Activated naive CD8-positive, alpha-beta T cell treated with anti-CD3 and anti-CD28 coated beads, Interleukin-2, amount 50 U/mL, for 24 hours (primary cell): ENCODE measurements at places on chromosomes 6 and 20.

- H3K4me3 ChIP-seq: no peak overlapping the region
- H3K27ac ChIP-seq: no peak overlapping the region
- no peak for DNase-seq
- H3K27me3 ChIP-seq: no peaks in the 10 kb centered on the region
- H3K4me1 ChIP-seq: no peaks in the 10 kb centered on the region
Measured at GRCh38 chr6:144515761-144516160, 230.6 kb downstream of the UTRN start.

DNA sequence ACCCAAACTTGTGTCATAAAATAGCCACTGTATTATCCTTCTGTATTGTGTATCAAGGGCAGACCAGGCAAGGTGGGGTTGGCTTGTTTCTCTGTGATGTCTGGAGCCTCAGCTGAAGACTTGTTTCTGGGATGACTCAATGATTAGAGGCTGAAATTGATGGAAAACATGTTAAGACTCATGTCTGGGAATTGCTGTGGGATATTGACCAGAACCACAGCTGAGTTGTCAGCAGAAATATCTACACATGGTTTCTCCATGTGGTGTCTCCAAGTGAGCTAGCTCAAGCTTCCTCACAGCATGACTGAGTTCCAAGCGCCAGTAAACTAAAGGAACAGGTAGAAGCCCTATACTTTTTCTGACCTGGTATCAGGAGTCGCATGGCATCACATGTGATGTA is 128.5 kb upstream of the SYNDIG1 start:
- H3K4me1 ChIP-seq: peaks cover 4% of the 10 kb centered on the region
- no peaks in the 10 kb centered on the region for H3K36me3 ChIP-seq
- DNase-seq: no peak
- no peak overlapping the region for H3K27ac ChIP-seq
- no peaks in the 10 kb centered on the region for H3K27me3 ChIP-seq

DNA sequence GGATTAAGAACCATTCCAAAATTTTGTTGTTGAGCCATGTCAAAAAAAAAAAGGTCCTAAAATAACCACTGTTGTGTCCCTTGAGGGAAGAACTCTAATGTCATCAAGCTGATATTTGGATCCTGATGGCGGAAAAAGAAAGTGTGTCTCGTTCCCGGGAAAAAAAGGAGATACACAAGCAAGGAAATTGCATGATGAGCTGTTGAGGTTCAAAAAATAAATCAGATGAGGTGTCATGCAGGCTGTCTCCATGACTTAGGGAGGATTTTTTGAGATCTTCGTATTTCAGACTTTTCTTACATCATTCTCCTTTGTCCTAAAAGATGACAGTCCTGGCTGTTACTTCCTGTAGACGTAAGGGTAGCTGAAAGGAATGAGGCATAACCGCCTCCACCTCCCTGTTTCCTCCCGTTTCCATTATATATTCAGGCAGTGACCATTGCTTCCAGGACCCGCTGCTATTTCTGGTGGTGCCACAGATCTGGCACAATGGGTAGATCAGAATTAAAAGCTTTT is 117.3 kb upstream of the TNFAIP3 start:
- no peak overlapping the region for H3K27ac ChIP-seq
- H3K36me3 ChIP-seq: no peaks in the 10 kb centered on the region
- no peak for DNase-seq
- peaks cover 24% of the 10 kb centered on the region for H3K4me1 ChIP-seq
- no peaks in the 10 kb centered on the region for H3K27me3 ChIP-seq
- H3K4me3 ChIP-seq: no peak overlapping the region

- peaks cover 3% of the 10 kb centered on the region for H3K36me3 ChIP-seq
- no peak for DNase-seq
Measured at GRCh38 chr6:131159578-131159977, 24.3 kb downstream of the AKAP7 start.

DNA sequence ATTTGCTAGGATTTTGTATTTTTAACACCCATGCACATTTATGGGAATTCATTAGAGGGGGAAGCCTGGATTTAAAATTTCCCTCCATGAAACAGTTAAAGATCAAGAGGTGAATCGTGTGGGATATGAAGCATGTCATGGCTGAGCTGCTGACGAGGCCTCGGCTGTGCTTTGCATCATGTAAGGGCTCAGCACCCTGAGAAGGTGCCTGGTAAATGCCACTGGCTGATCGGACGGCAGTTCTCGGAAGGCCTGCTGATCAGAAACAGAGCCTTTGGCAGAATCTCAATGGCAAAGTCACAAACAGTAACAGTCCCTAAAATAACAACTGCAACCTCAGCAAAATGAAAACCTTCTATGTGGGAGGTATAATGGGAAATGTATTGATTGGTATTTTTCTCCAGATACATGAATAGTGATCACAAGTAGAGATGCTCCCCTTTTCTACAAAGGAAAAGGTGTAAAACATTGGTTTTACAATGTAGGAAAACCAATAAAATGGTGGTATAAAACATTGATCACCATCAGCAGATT is 53.0 kb upstream of the FUCA2 start:
- peaks cover 25% of the 10 kb centered on the region for H3K4me1 ChIP-seq
- no peak overlapping the region for H3K27ac ChIP-seq
- no peaks in the 10 kb centered on the region for H3K36me3 ChIP-seq
- H3K4me3 ChIP-seq: no peak overlapping the region

DNA sequence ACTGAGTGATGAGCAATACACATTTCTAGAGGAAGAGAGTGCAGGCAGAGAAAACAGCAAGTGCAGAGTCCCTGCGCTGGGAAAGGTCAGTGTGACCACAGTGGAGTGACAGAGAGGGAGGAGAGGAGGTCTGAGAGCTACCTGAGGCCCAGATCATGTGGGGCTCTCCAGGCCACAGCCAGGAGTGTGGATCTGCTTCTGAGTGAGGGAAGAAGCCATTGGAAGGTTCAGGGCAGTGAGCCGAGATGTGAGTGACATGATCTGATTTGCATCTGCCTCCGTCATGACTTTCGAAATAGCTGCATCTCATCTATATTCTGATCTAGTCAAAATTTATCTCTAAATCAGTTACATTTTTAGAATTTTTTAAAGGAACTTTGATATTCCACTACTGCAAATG is 367.1 kb downstream of the PREX1 start:
- H3K4me1 ChIP-seq: no peaks in the 10 kb centered on the region
- H3K36me3 ChIP-seq: no peaks in the 10 kb centered on the region
- H3K27ac ChIP-seq: no peak overlapping the region
- DNase-seq: no peak

GRCh38 chr6:16140607-16141006 is 11.7 kb downstream of the MYLIP start:
- no peaks in the 10 kb centered on the region for H3K27me3 ChIP-seq
- H3K27ac ChIP-seq: no peak overlapping the region
- no peak overlapping the region for H3K4me3 ChIP-seq
- DNase-seq: no peak

DNA sequence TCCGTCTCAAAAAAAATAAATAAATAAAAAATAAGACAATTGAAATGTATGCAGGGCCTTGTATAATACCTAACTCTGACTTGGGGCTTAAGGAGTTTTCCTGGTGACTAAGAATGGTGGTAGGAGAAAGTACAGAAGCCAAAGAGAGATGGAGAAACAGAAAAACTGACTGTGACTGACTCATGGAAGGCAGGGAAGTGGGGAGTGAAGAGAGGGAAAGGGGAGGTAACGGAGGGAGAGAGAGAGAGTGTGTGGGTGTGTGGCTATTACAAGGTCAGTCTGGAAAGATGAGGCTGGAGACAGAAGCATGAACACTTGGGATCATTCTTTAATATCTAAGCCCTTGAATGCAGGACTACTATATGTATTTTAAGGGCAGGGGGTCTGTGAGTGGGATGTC is 38.5 kb downstream of the SNRNP48 start:
- H3K27me3 ChIP-seq: peaks cover 17% of the 10 kb centered on the region
- DNase-seq: no peak
- no peaks in the 10 kb centered on the region for H3K36me3 ChIP-seq
- no peak overlapping the region for H3K27ac ChIP-seq
- H3K4me3 ChIP-seq: no peak overlapping the region

GRCh38 chr20:9478771-9479170 is 35.6 kb upstream of the LAMP5 start:
- H3K4me3 ChIP-seq: no peak overlapping the region
- no peak for DNase-seq
- H3K27ac ChIP-seq: no peak overlapping the region
- H3K4me1 ChIP-seq: no peaks in the 10 kb centered on the region

DNA sequence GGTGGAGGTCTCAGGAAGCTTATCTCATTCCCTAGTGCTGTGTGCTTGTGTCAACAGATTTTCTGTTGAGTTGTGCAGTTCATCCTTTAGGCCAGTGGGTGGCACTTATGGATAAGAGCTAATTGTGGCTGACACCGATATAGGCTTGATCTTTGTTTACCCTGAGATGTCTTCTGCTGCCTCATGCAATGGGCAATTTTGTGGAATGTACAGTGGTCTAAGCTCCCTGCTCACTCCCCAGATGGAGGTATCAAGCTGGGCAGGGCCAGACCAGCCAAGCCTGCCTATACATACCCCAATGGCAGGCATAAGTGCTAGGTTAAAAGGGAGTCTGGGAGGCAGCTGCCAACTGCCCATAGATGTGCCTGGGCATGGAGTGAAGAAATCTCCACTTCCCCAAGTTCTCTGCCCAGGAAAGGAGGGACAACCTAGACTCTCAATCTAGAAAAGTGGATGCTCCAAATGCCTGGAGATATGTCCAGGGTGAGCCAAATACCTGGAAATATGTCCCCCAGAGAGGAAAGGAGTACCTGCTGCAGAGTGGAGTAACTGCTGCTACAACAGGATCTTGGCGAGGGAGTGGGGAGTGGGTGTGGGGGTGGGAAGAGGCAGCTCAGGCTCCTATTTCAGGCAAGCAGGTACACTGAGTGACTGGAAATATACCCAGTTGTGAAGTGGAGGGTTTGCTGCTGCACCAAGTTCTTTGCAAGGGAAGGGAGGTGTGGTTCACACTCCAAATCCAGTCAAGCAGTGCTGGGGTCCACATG is 53.2 kb upstream of the ARG1 start:
- DNase-seq: peak; percentile 42
- H3K27ac ChIP-seq: no peak overlapping the region
- H3K4me1 ChIP-seq: peaks cover 14% of the 10 kb centered on the region
- no peaks in the 10 kb centered on the region for H3K36me3 ChIP-seq

DNA sequence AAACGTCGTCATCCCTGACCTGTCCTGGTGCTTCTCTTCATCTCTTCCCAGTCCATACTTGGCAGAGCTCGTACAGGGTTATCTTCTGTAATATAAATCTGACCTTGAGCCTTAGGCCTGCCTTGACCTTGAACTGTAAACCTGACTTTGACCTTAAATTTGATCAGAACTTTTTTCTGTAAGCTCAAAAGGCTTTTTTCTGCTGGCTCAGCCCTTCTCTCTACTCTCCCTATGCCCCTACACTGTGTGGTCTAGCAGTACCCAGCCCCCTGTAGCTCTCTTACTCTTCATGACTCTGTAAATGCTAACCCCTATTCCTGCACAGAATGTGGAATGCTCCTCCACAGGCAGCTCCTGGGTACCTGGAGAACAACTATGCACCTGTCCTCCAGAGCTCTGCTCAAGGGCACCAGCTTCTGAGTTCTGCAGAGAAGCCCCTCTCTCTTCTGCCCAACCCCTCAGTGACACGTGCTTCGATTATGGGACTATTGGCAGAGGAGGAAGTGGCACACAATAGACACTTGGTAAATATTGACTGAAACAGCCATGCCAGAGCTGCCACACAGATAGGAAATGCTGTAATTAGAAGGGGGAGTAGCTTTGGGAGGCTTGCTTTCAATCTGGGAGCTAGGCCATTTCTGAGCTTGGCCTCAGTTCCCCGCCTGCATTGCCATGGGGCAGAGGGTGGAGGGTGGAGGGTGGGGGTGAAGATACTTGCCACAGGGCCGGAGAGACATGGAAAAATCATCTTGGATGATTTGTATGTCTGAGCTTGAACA is 15.4 kb downstream of the SNPH start:
- H3K27ac ChIP-seq: peak overlapping the region; percentile 5
- H3K36me3 ChIP-seq: no peaks in the 10 kb centered on the region
- peaks cover 40% of the 10 kb centered on the region for H3K4me1 ChIP-seq
- H3K4me3 ChIP-seq: no peak overlapping the region
- no peak for DNase-seq
